D721Med (cell line): ENCODE measurements at places on chromosomes 5 and 9.
A peak's percentile ranks its signal among the peaks of the same experiment; 100 is the strongest.

- DNase-seq, result no peak
These were observed 136.7 kb downstream of the MAN2A1 start for GRCh38 chr5:109826426-109826825.

DNA sequence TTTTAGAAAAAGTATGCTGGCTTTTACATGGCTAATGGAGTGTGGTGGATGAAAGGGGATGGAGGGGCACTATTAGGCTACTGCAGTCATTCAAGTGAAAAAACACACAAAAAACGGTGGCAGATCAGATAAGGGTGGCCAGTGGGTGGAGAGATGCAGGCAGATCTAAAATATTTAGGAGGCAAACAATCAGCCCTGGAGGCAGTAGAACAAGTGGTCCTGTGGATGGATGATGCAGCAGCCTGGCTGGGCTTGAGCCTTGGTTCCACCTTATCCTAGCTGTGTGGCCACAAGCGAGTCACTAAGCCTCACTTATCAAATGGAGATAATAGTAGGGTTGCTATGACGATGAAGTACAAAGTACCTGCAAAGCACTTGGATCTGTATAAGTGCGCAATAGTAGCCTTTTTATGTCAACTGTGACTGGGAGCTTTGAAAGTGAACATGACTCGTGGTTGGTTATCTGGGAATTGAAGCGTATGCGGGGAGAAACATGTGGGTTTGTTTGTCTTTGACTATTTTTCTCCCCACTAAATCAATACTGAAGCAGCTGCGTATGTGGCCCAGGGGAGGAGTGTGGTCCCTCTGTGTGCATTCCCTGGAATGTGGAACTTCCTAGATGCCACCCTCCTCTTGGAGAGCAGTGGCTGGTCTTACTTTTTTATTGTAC, 20.2 kb downstream of the NSG2 start:
- no peak for DNase-seq

GRCh38 chr5:994272-994607, 14.4 kb upstream of the NKD2 start:
- DNase-seq, result no peak

DNA sequence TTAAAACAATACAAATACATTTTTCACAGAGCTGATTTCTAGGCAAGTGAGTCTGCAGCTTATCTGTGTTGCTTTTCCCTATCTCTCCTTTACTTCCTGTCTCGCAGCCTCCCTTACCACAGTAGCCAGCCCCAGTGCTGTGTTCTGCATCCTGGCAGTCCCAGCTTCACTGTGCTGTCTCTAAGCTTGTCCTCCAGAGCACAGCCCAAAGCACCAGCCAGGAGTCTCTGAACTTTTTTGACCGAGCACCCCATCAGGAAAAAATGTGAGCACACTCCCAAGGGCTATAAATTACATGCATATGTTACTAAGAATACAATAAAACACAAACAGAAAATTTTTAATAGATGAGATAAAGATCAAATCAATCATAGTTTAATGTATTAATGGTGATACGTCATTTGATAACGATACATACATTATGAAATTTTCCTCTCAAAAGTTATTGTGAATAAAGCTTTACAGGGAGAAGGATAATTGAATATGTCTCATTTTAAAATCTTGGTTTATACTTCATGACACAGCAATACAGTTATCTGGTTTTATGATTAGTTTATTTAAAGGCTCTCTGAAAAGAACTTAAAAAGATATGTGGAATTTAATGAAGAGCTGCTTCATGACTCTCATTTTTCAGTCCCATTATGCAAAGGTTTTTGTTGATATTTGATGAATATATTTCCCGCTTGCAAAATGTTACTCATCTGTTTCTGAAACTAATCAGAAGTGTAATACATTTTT, 7.3 kb upstream of the RHOBTB3 start:
- DNase-seq, result no peak

- no peak for DNase-seq
These were observed 39.5 kb downstream of the CCDC171 start for GRCh38 chr9:15592317-15592716.

DNA sequence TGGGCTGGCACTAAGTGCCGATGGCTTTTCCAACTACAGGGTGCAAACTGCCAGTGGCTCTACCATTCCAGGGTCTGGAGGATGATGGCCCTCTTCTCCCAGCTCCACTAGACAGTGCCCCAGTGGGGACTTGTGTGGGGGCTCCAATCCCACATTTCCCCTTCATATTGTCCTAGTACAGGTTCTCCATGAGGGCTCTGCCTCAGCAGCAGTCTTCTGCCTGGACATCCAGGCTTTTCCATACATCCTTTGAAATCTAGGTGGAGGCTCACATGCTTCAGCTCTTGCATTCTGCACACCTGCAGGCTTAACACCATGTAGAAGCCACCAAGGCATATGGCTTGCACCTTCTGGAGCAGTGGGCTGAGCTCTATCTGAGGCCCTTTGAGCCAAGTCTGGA, 70.3 kb downstream of the TSSK1B start:
- no peak for DNase-seq

DNA sequence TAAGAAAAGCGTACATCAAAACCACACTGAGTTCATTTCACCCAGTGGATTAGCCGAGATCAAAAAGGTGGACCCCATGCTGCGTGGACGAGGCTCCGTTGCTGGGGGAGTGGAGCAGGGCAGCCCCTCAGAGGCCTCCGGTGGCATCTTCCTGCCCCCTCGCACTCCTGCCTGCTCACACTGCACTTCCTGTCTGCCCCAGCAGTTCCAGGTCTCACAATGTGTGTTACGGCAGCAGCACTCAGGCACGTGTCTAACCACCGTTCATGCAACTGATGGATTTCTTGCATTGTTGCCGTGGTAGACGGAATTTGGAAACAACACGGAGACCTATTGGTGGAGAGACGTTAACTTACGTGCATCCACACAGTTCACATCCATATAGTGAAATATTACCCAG, 196.6 kb upstream of the OTULINL start:
- DNase-seq, result no peak

DNA sequence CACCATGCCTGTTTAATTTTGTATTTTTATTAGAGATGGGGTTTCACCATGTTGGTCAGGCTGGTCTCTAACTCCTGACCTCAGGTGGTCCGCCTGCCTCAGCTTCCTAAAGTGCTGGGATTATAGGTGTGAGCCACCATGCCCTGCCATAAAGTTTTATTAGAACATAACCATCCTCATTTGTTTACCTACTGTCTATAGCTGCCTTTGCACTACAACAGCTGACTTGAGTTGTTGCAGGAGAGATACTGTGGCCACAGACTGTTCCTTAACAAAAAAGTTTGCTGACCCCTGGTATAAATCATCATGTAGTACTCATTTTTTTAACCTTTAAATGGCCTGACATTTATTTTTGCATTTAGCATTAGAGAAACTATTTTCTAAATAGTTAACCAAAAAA, 31.7 kb downstream of the SNX30 start:
- DNase-seq, result no peak

- DNase-seq, result no peak
These were observed 211.4 kb upstream of the TUSC1 start for GRCh38 chr9:25889661-25890060.

DNA sequence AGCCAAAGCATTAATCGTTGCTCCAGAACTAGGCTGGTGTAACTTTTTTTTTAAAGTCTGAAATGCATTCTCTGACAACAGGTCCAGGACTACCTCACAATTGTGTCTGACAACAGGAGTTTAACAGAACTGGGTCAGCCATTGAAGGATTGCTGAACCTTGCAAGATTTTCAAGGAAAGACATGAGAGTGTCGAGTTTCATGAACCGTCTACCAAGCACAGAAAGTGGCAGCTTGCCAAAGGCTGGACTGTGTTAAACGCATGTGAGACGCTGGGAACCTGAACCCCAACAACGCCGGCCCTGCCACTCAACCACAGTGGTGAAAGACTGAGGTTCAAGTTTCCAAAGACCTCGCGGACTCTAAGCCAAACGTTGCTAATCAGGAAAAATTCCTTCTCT, 79.1 kb downstream of the LHFPL2 start:
- no peak for DNase-seq

DNA sequence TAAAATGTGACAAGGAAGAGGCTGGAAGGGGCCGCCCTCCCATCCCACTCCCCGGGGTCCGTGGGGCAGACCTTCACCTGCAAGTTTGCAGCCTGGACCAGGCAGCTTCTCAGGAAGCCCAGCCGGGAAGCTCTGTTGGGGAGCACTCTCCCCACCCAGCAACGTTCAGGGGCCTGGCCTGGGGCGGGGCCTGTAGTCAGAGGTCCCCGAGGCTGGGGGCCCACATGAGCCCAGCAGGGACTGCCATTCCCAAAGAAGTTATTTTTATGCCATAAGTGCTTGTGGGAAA, 32.7 kb upstream of the NOTCH1 start:
- DNase-seq, result no peak

DNA sequence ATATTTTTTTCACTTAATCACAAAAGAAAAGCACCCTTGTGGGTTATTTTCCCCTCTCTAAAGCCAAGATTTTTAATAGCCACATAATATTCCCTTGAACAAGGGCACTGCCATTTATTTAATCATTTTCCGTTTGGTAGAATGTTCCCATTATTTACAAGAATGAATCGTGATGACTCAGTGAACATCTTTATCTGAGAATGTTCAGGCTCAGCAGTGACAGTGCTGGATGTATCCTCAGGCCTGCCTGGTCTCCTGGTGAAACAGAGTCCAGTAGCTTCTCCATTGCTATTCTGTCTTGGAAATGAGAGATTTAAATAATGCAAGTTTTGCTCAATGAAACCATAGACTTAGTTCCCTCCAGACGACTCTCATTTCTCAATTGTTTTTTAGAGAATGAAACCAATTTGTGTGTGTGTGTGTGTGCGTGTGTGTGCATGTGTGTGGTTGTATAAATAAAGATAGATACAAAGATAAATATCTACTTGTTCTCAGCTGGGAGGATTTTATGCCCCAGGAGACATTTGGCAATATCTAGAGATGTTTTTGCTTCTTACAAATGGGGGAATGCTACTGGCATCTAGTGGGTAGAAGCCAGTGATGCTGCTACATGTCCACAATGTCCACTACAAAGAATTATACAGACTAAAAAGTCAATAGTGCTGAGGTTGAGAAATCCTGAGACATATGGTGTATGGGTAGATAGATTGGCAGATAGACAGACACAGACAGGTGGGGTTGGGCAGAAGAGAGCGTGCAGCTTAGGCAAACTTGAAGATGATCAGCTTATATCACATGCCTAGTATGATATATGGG, 55.0 kb downstream of the PAPPA start:
- DNase-seq, result no peak

DNA sequence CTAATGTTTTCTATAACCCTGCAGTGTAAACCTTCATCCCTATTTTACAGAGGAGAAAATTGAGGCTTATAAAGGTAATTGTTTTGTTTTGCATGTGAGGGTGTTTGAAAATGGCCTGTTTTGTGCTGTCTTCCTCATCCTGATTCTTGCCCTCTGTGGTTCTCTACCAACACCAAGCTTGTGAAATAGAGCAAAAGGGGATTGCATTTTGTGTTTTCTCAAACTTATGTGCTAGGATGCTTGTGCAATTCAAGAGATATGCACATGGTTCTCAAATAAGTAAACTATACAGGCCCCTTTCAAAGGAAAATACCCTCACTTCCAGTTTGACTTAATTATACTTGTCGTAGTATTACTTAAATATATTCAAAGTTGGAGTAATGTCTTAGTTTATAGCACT, 17.2 kb downstream of the PAM start:
- DNase-seq, result no peak

- no peak for DNase-seq
These were observed 812 bp downstream of the DNAH5 start for GRCh38 chr5:13943676-13944075.

- DNase-seq, result no peak
These were observed 158.1 kb upstream of the VCAN start for GRCh38 chr5:83313436-83313835.

GRCh38 chr5:165407352-165407751, 1901.9 kb downstream of the MAT2B start:
- DNase-seq, result no peak

DNA sequence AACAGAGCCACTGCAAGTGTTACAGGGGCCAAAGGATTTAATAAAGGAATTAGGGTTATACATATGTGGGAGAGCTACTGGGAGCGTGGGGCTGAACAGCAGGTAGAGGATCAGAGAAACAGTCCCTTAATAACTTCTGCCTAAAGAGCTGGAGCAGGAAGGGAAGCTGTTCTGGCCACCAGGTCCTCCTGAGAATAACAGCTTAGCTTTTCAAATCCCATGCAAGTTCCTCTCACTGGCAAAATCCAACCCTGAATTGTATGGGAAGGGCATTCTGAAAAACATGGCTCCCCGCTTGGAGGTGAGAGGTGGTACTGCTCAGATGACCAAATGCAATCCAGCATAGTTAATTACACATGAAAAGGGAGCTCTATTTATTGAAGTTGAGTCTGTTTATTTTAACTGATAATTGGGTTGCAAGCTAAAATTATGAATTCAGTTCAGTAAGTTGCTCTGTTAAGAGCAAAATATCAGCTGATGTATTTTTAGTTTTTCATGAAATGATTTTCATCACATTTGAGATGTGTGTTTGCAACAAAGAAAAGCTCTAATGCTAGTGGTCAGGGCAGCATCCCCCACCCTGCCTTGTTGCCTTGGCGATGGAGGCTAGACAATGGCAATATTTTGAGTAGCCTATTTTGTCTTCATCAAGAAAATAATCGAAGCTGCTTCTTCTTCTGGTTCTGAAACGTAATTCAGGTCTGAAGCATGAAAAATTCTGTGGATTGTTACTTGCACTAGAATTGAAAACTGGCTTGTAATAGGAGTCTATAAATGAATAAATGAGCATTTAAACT, 58.4 kb upstream of the SH3GL2 start:
- DNase-seq, result no peak

DNA sequence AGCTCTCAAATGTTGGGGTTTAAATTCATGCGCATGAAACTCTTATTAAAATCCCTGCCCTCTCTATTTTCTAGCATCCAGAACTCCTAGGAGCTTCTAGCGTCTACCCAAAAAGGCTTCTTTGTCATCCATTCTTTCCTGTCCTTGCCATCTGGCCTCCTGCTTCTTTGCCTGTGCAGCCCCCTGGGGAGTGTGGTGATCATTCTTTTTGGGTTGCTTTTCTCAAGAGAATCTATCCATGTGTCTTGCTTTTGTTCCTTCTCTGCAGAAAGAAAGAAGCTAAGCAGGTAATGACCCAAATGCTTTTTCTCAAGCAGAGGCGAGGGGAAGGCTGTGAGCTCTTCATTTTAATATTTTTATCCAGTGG, 26.6 kb downstream of the SKP2 start:
- DNase-seq, result no peak

- DNase-seq, result peak; percentile 25
These were observed at the start of gene STK32A for GRCh38 chr5:147234825-147235635. Gene STK32A, plus strand, starts transcription at chr5:147235026. Its CDS starts 4,609 bp downstream, at chr5:147239635.

DNA sequence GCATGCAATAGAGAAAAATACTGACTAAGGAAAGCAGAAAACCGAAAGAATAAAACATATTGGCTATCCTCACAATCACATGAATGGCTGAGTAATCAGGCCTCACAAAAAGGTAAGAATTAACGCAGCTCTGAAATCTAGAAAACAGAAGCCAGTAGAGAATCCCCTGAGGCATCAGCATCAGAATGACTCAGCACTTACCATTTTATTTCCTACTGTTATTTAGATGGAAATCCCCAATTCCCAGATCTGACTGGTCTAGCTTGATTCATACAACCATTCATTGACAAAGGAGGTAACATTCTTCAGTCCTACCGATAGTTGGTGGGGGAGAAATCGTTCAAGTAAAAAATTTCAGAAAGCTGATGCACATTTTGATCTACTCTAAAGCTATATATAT, 1408.4 kb upstream of the WWC1 start:
- DNase-seq, result no peak
